ACHN (cell line): ENCODE measurements at places on chromosomes 16 and 17.

DNA sequence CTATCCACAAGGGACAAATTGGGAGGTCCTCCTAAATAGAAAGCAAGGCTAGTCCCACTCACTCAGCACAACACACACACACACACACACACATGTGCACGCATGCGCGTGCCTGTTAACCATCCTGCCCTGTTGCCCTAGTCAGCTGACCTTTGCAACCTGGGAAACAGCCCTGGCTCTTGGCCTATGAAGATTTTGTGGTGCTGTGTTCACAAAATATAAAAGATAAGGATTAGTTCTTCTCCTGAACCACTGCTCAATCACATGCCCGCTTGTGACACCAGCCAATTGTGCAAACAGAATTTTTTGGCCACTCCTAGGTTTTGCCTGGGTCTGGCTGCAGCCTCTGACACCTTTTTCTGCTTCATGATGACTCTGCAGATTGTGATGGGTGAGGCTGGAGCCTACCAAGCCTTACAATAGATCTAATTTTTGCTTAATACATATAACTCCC is 3.3 kb upstream of the CES1 start:
- DNase-seq, result no peak

GRCh38 chr16:75256696-75257343 is 5.4 kb upstream of the BCAR1 start:
- DNase-seq, result no peak

DNA sequence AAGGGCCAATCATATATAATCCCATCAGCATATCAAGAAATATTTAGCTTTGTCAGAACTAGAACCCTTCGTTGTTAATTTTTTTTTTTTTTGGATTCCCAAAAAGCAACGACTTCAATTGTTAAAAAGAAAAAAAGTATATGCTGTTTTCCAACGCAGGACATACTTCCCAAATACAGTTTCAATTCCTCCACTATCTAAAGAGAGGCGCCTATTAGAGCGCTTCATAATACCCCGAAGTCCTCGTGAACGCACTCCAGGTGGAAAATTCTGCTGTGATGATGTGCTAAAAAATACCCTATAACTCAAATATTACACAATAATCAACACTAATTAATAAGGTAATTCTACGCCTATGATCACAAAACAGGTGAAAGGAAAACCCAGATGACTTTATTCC is 20.8 kb downstream of the GNA13 start:
- no peak for DNase-seq

- no peak for DNase-seq
These were observed 101.6 kb downstream of the METRNL start for GRCh38 chr17:83180996-83181481.

DNA sequence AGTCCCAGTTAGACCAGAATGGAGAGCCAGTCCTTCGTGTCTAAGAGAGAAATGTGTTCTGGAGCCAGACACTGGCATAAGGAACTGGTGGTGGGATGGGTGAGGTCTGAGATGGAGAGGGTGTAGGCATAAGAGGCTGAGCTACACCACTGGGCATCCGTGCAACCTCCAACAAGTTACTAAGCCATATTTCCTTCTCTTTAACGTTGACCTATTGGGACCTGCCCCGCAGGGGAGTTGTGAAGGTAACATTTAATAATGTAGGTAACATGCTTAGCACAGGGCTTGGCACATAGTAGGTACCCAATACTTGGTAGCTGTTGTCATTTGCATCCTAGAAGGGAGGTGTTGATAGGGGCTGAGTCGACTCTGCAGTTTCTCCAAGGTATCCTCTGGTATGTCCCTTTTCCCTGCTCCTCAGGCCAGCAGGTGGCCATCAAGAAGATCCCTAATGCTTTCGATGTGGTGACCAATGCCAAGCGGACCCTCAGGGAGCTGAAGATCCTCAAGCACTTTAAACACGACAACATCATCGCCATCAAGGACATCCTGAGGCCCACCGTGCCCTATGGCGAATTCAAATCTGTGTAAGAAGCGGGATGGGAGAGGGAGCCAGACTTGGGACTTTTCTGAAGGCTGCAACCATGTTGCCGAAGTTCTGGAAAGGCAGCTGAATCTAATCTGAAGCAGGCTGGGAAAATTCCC is 1.2 kb downstream of the MAPK7 start:
- DNase-seq, result no peak

DNA sequence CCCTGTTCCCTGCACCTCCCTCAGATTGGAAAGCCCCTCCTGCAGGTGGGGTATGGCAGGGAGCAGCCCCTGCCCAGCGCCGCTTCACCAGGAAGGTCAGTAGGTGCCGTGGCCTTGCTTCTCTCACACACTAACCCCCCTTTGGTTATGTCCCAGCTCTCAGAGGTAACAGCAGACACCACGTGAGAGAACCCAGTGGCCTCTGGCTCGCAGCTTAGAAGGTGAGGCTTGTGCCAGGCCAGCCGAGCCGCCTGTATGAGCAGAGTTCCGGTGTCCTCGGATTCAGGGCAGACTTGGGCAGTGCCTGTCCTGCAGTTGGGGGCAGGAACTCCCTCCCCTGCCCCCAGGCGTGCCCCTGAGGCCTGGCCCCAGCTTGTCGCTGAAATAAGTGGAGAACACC is 47.1 kb downstream of the PRMT7 start:
- DNase-seq, result no peak

DNA sequence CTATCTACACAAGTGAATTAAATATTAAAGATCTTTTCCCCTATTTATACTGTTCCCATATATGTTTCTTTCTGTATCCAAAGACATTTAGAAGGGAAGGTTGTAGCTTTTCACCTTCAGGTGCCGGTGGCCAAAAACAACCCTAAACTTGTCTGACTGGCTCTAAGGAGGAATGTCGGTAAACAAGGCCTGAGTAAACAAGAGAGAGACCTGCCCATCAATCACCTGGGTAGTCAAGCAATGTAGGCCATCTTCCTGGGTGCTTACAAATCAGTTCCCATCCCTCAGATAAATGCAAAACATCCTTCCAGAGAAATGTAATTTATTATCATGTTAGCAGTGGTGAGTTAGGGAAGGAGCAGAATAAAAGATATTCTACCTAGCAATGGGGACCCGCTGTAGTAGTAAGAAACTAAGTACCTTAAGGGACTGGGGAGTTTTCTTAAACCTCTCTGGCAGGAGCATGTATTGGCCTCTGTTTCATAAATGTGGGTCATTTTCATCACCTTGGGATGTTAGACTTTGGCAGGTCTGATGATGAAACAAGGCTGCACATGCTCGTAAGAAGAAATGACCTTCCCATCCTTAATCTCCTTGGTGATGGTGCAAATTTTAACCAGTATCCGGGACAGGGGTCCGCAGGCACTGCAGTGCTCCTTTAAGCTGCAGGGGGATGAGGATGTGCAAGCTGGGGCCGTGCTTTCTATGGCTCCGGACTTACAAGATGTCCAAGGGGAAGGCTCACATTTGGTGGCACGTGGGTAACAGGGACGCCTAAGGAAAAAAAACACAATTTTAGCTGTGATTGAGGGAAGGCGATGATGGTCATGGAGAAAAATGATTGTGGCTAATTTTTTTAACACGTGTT is 8.4 kb downstream of the KRT39 start:
- DNase-seq, result no peak

DNA sequence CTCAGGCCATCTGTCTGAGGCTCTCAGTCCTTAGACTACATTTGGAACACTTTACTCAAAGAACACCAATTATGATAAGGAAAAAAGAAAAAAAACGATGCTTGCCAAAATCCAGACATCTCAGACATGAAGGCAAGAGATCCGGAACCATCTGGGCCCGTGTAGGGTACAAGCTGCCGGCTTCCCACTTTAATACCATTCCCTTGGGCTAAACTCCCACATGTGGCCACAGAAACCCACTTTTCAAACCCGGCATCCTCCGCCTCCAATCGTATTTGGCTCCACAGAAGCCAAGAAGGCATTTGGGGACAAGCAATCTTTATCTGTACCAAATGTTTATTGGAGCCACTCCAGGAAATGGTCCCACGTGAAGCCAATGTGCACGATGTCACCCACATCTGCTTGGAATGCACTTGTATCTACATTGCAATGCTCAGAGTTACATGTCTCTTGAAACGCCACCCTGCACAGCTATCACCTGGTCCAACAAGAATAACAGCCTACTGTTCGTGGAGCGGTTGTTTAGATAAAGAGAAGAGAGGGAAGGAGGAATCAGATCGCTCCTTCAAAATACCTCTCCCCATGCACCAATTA is 33.5 kb downstream of the XYLT1 start:
- no peak for DNase-seq

- DNase-seq, result no peak
These were observed 106.3 kb upstream of the ADAMTS18 start for GRCh38 chr16:77541165-77541564.

GRCh38 chr16:57427307-57427706 is 19.9 kb downstream of the CIAPIN1 start:
- DNase-seq, result no peak

- DNase-seq, result no peak
These were observed 40.9 kb downstream of the TMEM235 start for GRCh38 chr17:78272181-78272913.

- peak; percentile 78 for DNase-seq
These were observed 66.6 kb upstream of the AXIN2 start for GRCh38 chr17:65627891-65628643.

GRCh38 chr16:82518811-82519210 is 108.0 kb upstream of the CDH13 start:
- no peak for DNase-seq

DNA sequence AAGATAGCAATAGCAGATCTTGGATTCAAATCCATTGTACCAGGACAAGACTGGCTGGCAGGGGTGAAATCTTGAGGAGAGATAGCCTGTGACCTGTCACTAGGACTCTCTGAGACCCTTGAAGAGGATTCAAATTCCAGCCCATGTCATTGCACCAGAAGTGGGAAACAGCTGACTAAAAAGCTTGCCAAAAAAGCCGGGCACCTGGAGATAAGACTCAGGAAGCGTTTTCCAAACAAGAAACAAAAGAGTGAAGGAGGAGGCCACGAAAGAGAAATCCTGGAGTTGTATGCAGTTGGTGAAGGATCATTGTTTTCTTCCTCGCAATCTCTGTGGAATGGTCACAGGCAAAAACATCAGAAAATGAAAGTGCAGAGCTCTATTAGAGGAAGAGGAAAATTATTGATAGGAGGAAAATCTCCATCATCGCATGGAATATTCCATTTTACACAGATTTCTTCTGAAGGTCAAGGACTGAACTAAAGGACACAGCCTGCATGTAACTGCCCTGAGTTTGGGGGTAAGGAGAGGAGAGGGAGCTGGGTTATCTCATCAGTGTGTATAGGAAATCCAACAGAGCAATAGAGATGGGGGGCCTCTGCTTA is 9.0 kb upstream of the WSB1 start:
- DNase-seq, result no peak

GRCh38 chr17:45293413-45294211 is 23.2 kb downstream of the MAP3K14 start:
- peak; percentile 97 for DNase-seq

- no peak for DNase-seq
These were observed 71.3 kb downstream of the IRX5 start for GRCh38 chr16:55001931-55002330.

GRCh38 chr16:88977018-88977811 is at the start of gene CBFA2T3:
Gene CBFA2T3 (minus strand): TSS chr16:88977207. CDS start chr16:88976807, 400 bp downstream.
- DNase-seq, result no peak

DNA sequence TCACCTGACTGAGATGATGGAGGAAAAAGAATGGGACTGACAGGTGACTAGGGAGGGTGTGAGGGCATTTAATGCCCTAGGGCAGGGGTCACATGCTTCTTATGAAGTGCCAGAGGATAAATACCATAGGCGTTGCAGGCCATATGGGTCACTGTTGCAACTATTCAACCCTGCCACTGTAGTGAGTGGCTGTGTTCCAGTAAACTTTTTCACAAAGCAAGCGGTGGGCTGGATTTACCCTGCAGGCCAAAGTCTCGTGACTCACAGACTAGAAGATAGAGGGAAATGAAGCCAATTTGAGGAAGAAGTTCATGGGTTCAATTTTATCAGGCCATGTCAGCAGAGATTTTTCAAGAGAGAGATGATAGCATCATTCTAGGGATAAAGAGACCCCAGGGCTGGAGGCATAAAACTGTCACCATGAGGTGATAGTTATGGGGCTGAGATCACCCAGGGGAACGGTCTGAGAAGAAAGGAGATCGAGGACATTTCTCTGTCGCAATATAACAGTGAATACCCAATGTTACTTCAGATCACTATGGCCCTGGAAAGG is 8.6 kb downstream of the ARHGAP17 start:
- DNase-seq, result no peak

DNA sequence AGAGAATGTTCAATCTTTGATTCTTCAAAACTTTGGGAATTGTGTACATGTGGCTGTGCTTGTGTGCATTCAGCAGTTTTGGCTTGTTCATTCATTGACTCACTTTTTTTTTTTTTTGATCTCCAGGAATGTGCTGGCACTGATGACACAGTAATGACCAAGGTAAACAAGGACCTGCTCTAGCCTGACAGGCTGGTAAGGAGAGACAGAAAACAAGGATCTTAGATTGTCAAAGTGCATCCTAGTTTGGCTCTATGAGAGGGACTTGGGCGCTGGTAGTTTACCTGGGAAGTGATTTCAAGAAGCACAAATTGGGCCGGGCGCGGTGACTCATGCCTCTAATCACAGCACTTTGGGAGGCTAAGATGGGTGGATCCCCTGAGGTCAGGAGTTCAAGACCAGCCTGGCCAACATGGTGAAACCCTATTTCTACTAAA is 233.1 kb upstream of the WSCD1 start:
- peak; percentile 84 for DNase-seq

DNA sequence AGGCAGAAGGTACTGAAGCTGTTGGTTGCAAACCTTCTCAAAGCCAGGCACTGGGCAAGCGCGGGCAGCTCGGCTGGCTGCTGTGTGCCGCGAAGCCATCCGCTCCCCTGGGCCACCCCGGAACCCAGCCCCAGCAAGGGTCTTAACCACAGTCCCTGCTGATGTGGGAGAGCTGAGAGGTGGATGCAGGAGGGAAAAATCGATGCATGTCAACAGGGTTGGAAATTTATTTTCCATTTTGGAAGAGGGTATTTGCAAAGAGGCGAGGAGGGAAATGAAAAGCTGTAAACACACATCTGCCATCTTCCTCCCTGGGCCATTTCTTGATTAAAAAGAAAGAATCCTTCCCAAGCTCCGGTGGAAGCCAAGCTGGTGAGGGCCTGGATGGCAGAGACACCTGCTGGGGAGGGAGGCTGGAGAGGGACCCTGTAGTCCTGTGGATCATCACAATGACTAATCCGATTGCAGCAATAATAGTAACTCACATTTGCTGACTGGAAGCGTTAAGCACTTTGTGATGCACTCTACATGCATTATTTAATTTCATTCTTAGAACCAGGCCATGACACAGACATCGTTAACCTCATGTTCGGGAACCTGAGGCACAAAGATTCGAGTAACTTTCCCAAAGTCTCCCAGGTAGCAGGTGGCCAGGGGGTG is 13.9 kb upstream of the TBX2 start:
- no peak for DNase-seq

DNA sequence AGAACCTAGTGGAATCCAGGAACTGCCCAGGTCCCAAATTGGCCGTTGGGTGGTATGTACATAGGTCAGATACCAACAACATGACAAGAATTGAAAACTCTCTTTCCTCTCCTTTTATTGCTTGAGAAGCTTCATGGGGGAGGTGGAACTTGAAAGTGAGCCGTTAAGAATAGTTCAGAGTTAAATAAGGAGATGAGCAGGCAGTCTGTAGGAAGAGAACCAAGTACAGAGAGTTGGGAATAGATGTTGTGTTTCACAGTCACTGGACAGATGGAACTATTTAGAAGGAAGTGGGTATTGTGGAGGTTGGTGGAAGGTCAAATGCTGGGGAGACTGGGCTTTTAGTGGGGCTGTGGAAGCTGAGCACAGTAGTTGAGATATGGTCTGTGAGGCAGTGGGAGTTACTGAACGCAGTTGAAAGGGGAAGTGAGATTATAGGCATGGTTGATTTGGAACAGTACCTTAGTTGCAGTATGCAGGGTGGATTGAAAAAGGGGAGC is 26.4 kb downstream of the ARHGAP44 start:
- DNase-seq, result no peak

- no peak for DNase-seq
These were observed 1.4 kb upstream of the NBR1 start for GRCh38 chr17:43169561-43170139.
